ENCODE measurements at places on chromosomes 13 and 19.
A peak's percentile ranks its signal among the peaks of the same experiment; 100 is the strongest.

- DNase-seq, result peak; percentile 51
Measured at GRCh38 chr19:14072535-14073260, at the start of gene MISP3. MISP3 (plus strand) TSS chr19:14072786; CDS start chr19:14073310, 524 bp downstream.

GRCh38 chr13:46640843-46641242, 87.9 kb downstream of the LRCH1 start:
- DNase-seq, result no peak

DNA sequence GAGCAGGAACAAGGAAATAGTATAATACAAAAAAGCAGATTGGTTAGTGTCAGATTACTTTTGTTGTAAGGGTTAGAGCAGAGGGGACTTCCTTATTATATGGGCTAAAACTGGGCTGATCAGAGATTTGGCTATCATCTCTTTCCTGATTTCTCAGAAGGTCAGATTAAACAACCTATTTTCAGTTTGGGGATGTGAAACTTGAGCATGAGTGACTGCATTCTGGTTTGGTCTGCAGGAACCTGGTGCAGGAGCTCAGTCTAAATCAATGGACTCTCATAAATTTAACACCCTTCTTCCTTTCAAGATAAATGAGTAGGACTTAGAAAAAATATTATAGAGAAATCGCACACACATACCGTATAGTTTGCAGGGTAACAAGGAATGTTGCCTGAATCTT, 12.9 kb upstream of the RFXAP start:
- DNase-seq, result no peak

GRCh38 chr19:37304190-37304883, 66.6 kb upstream of the ZNF527 start:
- DNase-seq, result no peak

- peak; percentile 20 for DNase-seq
Measured at GRCh38 chr19:56508290-56508778, 679 bp downstream of the ZNF471 start.

DNA sequence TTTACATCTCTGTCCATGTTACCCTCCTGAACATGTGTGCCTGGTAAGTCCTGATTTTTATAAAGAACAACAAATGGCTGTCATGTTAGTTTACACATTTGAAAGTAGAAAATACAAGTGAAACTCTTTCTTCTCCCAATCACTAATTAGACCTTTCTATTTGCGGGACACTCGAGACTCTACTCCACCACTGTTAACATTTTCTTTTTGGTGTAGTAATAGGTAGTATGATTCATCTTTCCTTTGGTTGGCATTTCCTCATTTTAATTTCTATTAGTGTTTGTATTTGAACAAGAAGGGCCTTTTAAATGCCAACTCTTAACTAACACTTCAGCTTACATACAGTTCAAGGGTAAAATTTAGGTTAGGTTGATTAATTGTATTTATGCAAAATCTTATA, 371.1 kb downstream of the PCDH9 start:
- no peak for DNase-seq

DNA sequence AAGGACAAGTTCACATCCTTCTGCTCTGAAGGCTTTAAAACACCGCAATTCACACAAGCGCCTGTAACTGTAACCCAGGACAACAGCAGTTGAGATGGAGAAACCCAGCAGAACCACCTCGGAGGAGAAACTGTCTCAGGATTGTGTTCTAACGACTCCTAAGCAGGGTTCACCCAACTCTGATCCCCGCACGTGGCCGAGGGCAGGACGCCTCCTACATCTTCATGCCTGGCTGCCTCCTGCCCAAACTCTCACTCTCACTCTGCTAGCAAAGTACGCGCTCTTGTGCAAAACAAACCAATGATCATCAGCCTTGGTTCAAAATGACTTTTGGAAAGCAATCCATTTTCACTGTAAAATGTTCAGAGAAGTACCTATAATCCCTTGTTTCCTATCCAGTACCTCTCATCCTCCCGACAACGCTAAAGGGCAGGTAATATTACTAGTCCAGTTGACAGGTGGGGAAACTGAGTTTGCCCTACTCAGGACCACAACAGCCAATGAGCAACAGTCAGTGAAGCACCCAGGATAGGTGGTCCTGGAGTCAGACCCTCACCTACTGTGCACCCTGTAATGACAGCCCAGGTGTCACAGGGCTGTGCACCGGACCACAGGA, 25.6 kb downstream of the EPS15L1 start:
- DNase-seq, result no peak

- no peak for DNase-seq
Measured at GRCh38 chr13:112842343-112842856, 126.6 kb upstream of the MCF2L start.

- no peak for DNase-seq
Measured at GRCh38 chr13:89401264-89401675, 1730.1 kb downstream of the SLITRK5 start.

GRCh38 chr19:4304538-4305256, at the start of gene FSD1:
FSD1 (plus strand) TSS chr19:4304598; CDS start chr19:4304747, 149 bp downstream.
- peak; percentile 86 for DNase-seq

- DNase-seq, result no peak
Measured at GRCh38 chr13:73657821-73658540, 476.2 kb downstream of the KLF12 start.

GRCh38 chr19:48248081-48248833, 7.5 kb downstream of the CARD8 start:
- no peak for DNase-seq

GRCh38 chr19:58274771-58275201, 4.0 kb upstream of the ZNF8 start:
- DNase-seq, result no peak

DNA sequence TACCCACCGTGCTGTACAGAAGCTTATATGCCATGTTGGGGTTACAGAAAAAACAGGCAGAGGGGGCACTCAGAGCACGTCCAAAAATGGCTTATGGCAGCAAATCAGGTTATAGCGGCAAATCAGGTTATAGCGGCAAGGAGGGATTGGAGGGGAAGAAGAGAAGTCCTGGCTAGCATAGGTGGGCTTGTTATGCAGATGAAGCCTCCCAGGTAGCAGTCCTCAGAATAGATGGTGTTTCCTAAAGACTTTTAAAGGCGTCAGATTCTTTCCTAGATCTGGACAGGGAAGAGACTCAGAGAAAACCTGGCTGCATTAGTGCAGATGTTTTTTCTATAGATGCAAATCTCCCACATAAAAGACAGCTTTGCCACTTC, 19.8 kb upstream of the PLEKHF1 start:
- DNase-seq, result no peak

GRCh38 chr19:48596679-48597465, 9.7 kb upstream of the SPACA4 start:
- DNase-seq, result peak; percentile 56

- DNase-seq, result peak; percentile 49
Measured at GRCh38 chr13:99528547-99528946, 27.3 kb downstream of the TM9SF2 start.

DNA sequence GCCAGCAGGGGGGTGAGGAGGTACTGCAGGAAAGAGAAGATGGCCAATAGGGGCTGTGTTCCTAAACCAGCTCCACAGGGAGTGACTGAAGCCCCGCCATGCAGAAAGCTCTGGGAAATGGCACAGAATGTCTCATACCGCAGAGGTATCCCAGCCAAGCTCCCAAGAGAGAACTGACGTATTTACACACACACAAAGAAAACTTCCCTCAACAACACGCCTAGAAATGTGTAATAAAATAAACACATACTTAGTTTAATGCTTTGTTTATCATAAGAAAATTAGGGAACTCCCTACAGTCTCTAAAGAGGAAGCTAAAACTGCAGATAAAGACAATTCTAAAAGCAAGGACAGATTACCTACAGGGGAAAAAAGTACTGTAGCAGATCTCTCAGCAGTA, 40.0 kb downstream of the ESD start:
- no peak for DNase-seq

DNA sequence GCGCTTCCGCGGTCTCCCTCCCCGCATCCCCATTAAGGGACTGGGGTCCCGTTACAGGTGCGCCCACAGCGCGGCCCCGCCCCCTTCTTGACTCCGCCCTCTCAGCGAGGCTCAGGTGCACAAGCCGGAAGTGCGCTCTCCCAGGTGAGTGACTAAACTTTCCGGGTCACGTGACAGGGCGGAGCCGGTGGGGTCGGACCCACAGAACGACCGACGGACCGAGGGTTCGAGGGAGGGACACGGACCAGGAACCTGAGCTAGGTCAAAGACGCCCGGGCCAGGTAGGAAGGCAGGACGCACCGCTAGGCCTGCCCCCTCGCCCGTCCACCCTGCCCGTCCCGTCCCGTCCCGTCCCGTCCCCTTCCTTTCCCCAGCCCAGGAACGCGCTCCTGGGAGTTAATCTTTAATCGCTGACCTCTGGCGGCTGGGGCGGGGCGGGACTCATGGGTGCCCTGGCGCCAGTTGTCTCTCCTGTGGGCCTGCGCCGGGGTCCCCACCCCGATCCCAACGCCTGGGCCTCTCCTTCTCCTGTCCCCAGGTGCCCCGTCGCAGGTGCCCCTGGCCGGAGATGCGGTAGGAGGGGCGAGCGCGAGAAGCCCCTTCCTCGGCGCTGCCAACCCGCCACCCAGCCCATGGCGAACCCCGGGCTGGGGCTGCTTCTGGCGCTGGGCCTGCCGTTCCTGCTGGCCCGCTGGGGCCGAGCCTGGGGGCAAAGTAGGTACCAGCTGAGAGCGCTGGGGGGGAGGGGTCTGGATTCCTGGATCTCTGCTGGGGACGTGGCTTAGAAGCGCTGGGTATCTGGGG, at the start of gene CRB3:
TSS of gene CRB3 (plus strand) at position 202 of the 804 bp plus-strand sequence. CDS start at position 633, 431 bp downstream.
- DNase-seq, result no peak

DNA sequence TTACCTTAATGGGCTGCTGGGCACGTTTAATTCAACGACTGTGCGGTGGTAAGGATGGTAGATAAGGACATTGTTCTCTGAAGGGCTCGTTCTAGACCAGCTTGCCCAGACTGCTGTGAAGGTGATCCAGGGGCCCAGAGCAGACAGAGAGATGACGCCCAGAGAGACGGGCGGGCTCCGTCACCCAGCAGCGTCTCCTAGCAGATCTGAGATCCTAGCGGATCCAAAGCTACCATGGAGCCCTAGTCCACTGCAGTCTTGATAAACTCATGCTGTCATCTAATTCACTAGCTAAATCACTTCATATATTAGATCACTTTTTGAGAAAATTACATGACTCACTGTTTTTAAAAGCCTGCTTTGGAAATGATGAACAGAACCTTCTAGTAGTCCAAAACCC, 21.5 kb downstream of the COL4A2 start:
- no peak for DNase-seq

GRCh38 chr13:94849254-94849653, 136.9 kb upstream of the SOX21 start:
- no peak for DNase-seq

GRCh38 chr19:50792272-50793250, 2.3 kb downstream of the ACP4 start:
- DNase-seq, result no peak

GRCh38 chr13:55439450-55439849, 1701.3 kb upstream of the PRR20A start:
- no peak for DNase-seq

- no peak for DNase-seq
Measured at GRCh38 chr13:34308725-34309124, 490.8 kb downstream of the RFC3 start.

DNA sequence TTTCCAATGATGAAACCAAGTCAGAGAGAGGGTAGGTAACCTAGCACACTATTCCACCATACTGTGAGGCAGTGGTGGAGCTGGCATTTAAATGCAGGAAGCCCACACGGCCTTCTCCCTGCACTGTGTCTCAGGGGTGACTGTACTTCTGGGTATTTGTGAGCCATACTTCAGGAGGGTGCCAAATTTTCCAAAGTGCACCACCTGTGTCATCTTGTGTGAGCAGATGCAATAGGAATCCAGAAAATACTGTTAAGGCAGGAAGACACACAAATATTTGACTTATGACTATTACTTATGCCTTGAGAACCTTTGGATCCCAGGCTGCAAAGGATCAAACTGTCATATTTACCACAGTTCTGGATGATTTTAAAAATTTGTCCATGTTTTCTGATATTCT, 17.3 kb downstream of the ZNF229 start:
- DNase-seq, result no peak

- peak; percentile 54 for DNase-seq
Measured at GRCh38 chr19:40799558-40800338, 757 bp downstream of the EGLN2 start.

DNA sequence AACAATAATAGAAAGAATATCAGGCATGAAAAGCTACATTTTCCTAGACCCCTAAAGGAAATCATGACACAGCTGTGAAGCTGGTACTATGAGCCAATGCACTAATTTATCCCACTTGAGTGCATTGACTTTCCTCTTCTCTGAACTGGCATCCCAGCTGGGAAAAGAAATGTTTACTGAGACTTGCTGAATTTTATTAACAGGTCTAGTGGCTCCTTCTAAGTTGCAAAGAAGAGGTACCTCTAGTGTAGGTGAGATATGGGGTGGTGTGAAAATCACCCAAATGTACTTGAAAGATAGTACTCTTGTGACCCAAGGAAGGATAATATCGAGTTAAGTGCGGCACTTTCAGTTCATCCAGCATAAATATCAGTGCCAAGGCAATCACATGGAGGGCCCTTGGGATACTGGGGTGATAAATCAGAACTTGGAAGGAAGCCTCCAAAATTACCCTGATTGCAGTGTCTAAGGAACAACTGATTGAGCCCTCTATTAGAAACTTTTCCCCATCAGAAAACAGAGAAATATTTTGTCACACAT, 369.2 kb downstream of the PCDH9 start:
- no peak for DNase-seq

Measured in activated CD8-positive, alpha-beta T cell treated with anti-CD3 and anti-CD28 coated beads, Interleukin-2, amount 10 ng/mL, durations not matched to agents 7 days and 5 days (primary cell).